ENCODE measurements at places on chromosomes 7 and 10.

- no peak overlapping the region for H3K27ac ChIP-seq
- no peak for DNase-seq
- no peak overlapping the region for H3K4me3 ChIP-seq
- H3K4me1 ChIP-seq = no peaks in the 10 kb centered on the region
These were observed 22.2 kb upstream of the BMPER start for GRCh38 chr7:33882950-33883670.

GRCh38 chr10:103559776-103560175 lies 66.3 kb downstream of the NEURL1 start:
- no peak overlapping the region for H3K4me3 ChIP-seq
- no peaks in the 10 kb centered on the region for H3K36me3 ChIP-seq
- no peaks in the 10 kb centered on the region for H3K4me1 ChIP-seq
- no peak for DNase-seq
- H3K27me3 ChIP-seq = no peaks in the 10 kb centered on the region

DNA sequence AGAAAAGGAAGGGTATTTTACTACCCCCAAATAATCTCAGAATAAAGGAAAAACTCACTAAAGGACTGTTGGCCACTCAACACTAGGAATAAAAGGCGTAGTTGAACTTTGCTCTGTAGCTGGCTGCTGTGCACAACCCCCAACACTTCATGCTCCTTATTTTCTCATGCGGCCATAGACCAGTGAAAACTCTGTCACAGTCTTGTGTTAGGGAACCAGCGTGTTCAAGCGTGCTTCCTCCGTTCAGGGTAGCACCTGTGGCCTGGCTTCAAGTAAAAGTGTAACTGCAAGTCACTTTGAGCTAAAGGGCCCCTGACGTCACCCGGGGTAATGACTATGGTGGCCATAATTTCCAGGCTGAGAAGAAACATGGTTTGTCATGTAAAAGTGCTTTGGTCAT lies 27.0 kb downstream of the BLNK start:
- no peaks in the 10 kb centered on the region for H3K27me3 ChIP-seq
- H3K4me1 ChIP-seq = no peaks in the 10 kb centered on the region
- no peaks in the 10 kb centered on the region for H3K36me3 ChIP-seq
- no peak overlapping the region for H3K4me3 ChIP-seq

GRCh38 chr10:59342000-59342399 lies 20.3 kb downstream of the FAM13C start:
- no peaks in the 10 kb centered on the region for H3K27me3 ChIP-seq
- H3K36me3 ChIP-seq = no peaks in the 10 kb centered on the region
- DNase-seq = no peak
- no peak overlapping the region for H3K27ac ChIP-seq
- no peak overlapping the region for H3K4me3 ChIP-seq
- no peaks in the 10 kb centered on the region for H3K4me1 ChIP-seq

DNA sequence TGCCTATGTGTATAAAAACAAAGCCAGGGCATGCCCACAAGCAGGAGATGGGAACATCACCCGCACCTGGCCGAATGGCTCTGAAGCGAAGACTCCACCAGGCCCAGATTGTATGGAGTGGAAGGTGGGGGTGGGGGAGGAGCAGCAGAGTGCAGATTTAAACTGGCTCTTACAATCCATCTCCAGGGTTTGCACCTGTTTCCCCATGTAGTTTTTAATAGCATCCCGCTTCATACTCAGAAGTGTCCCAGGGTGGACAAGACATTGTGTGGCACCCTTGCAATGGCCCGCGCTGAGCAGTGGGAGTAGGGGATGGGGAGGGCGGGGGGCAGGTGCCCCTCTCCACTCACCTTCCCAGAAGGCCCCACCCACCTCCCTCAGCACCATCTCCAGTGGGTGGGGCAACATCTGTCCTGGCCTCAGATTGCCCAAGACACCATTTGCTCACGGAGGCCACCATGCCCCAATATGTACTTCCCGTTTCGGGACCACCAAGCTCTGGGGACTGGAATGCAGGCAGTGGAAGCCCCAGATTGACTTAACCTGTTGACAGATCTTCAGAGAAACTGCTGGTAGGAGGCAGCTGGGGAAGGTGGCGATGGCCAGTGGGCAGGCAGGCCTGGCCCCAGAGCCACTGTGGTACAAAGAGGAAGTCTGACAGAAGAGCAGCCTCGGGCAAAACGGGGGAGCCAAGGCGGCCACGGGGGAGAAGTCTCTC lies 23.0 kb downstream of the VSIR start:
- no peak for DNase-seq
- peak overlapping the region; percentile 78 for H3K27ac ChIP-seq
- H3K4me1 ChIP-seq = peaks cover 99% of the 10 kb centered on the region
- H3K27me3 ChIP-seq = no peaks in the 10 kb centered on the region
- H3K36me3 ChIP-seq = peaks cover 38% of the 10 kb centered on the region
- no peak overlapping the region for H3K4me3 ChIP-seq

DNA sequence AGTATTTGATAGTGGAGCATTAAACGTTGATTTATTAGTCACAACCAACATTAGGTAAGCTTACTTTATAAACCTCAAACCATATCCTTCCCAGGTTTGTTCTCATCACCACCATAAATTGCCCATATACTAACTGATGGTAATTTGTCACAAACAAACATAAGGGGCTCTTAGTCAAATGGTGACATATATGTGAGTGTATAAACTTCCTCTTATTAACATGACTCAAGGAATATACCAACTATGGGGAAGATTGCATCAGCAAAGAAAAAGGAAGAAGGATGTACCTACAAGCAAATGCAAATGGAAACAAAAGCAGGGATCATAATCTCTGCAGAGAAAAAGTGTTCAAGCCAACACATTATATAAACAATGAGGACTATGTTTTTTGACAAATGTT lies 418.2 kb upstream of the AKR1E2 start:
- no peaks in the 10 kb centered on the region for H3K27me3 ChIP-seq
- no peaks in the 10 kb centered on the region for H3K4me1 ChIP-seq
- no peak overlapping the region for H3K4me3 ChIP-seq
- H3K36me3 ChIP-seq = no peaks in the 10 kb centered on the region

- no peak for DNase-seq
- H3K27me3 ChIP-seq = no peaks in the 10 kb centered on the region
- H3K4me1 ChIP-seq = no peaks in the 10 kb centered on the region
- no peak overlapping the region for H3K4me3 ChIP-seq
- no peak overlapping the region for H3K27ac ChIP-seq
These were observed 231.4 kb downstream of the KCND2 start for GRCh38 chr7:120504386-120504785.

- DNase-seq = no peak
- peaks cover 4% of the 10 kb centered on the region for H3K27me3 ChIP-seq
- no peaks in the 10 kb centered on the region for H3K4me1 ChIP-seq
- H3K27ac ChIP-seq = no peak overlapping the region
- H3K36me3 ChIP-seq = no peaks in the 10 kb centered on the region
- H3K4me3 ChIP-seq = no peak overlapping the region
These were observed 162.4 kb upstream of the PPP2R2D start for GRCh38 chr10:131738396-131738735.

DNA sequence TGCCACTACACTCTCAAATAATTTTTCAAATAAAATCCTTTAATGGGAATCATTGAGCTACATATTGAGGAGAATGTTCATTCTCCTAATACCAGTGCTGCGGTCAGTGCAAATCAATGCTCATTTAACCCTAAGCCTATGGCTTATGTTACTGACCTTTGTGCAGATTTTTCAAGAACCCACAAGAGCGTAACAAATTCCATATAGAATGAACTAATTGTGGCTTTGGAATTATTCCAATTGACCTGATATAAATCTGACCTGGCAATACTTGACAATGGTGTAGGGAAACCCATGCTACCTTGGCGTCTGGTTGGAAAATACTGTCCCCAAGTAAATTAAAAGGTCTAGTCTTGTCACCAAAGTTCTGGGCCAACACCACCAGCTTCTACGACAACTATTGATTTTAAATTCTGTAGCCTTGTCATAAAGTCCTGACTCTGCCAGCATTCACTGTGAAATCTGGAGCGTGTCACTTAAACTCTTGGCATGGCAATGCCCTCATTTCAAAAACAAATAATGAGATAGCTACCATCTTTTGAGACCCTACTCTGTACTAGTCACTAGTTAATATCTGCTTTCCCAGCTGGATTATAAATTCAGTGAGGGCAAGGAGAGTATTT lies 320.9 kb downstream of the AHR start:
- no peaks in the 10 kb centered on the region for H3K27me3 ChIP-seq
- H3K27ac ChIP-seq = no peak overlapping the region
- H3K4me1 ChIP-seq = no peaks in the 10 kb centered on the region
- DNase-seq = no peak
- H3K36me3 ChIP-seq = no peaks in the 10 kb centered on the region

- H3K4me3 ChIP-seq = no peak overlapping the region
- no peaks in the 10 kb centered on the region for H3K36me3 ChIP-seq
- DNase-seq = no peak
- no peaks in the 10 kb centered on the region for H3K4me1 ChIP-seq
- no peaks in the 10 kb centered on the region for H3K27me3 ChIP-seq
These were observed 6.6 kb downstream of the AIFM2 start for GRCh38 chr10:70125918-70126552.

DNA sequence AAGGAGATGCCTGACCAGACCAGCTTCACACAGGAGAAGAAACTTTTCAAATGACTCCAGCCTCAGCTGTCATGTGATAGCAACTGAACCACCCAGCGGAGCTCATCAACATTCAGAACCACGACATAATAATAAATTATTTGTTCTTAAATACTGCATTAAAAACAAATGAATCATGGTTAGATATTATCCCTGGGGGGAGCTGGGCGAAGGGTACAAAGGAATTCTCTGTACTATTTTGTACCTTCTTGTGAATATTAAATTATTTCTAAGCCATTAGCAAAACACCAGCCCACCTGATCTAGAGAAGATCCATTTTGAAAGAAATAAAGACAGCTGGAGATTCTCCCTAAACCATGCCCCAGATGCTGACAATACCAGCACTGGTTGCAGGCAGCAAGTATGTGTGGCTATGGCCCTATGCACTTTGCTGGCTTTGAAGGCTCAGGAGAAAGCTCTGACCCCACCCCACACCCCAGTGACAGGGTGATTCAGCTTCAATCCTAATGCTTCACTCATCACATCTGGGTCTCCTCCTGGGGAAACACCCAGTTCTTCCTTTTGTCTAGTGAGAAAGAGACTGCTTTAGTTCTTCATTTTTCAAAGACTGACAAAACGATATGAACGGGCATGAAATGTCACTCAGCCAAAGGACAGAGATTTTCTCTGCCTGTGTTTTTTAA lies 45.5 kb upstream of the NKX2-3 start:
- H3K36me3 ChIP-seq = no peaks in the 10 kb centered on the region
- DNase-seq = no peak
- no peaks in the 10 kb centered on the region for H3K4me1 ChIP-seq
- H3K4me3 ChIP-seq = no peak overlapping the region
- no peaks in the 10 kb centered on the region for H3K27me3 ChIP-seq
- no peak overlapping the region for H3K27ac ChIP-seq

GRCh38 chr7:44067064-44067951 lies 1.9 kb upstream of the PGAM2 start:
- H3K4me1 ChIP-seq = peaks cover 13% of the 10 kb centered on the region
- DNase-seq = no peak
- H3K27me3 ChIP-seq = no peaks in the 10 kb centered on the region
- H3K36me3 ChIP-seq = peaks cover 6% of the 10 kb centered on the region
- H3K4me3 ChIP-seq = no peak overlapping the region

GRCh38 chr10:26448706-26449435 lies 10.7 kb downstream of the APBB1IP start:
- peaks cover 51% of the 10 kb centered on the region for H3K4me1 ChIP-seq
- H3K36me3 ChIP-seq = peaks cover 3% of the 10 kb centered on the region
- H3K4me3 ChIP-seq = peak overlapping the region; percentile 11
- H3K27me3 ChIP-seq = no peaks in the 10 kb centered on the region
- peak overlapping the region; percentile 76 for H3K27ac ChIP-seq

DNA sequence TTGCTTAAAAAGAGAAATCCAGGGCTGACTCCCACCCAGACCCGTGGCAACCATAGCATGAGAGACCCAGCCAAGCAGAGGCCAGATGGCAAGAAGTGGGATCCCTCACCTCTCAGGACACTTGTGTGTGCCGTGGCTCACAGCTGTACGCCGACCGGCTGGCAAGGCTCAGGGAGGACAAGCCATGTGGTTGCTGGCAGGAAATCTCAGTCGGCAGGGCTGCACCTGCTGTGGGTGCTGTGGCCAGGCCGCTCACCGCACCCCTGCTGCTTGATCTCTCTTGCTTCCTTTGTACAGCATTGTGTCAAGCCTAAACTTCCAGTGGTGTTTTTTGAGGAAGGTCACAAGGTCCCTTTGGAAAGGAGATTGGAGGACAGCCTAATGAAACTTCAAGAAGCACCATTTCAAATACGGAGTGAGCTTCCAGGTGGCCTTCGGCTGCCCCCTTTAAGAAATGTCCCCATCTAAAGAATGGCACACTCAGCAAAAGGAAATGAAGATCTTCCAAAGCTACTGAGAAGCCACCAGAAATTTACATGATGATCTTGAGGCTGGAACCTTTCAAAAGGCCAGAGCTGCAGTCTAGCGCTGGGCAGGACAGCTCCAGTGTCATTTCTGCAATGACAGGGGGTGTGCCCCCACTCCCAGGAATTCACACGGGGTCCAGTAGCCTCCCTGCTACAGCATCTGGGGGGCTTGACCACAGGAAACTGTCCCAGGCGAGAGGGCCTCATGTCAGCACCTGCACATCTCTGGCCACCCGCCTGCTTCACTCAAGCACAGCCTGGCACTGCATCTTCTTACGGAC lies 409.0 kb upstream of the MGMT start:
- no peak overlapping the region for H3K4me3 ChIP-seq
- peaks cover 13% of the 10 kb centered on the region for H3K4me1 ChIP-seq
- H3K27ac ChIP-seq = no peak overlapping the region
- H3K27me3 ChIP-seq = no peaks in the 10 kb centered on the region
- no peak for DNase-seq

DNA sequence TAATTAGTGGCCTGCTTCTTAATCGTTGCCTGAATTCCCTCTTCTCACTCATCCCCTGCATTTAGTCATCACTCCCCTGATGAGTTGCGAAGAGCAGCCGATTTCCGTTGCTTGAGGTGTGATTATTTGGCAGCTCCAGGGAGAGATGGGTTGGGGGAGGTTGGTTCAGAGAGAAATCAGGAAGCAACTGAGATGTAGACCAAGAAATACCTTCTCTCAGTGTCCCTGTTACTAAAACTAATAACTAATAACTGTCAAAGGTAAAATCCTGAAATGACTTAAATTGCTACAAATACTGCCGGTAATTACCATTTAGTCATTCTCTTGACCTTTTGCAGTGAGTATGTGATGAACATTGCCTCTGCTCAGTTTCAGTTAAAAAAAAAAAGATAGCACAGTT lies 76.9 kb downstream of the ELMO1 start:
- no peaks in the 10 kb centered on the region for H3K36me3 ChIP-seq
- no peak for DNase-seq
- no peaks in the 10 kb centered on the region for H3K4me1 ChIP-seq
- no peaks in the 10 kb centered on the region for H3K27me3 ChIP-seq

Data from effector memory CD4-positive, alpha-beta T cell (primary cell).